Hematopoietic multipotent progenitor cell treated with erythropoietin and hydrocortisone succinate and interleukin-3 and kit ligand, for 6 days (in vitro differentiated cells): ENCODE measurements at places on chromosomes 5 and 9.

GRCh38 chr5:73796164-73797131, 170.5 kb downstream of the ARHGEF28 start:
- DNase-seq = peak; percentile 64

GRCh38 chr5:5544094-5544663, 121.7 kb downstream of the ICE1 start:
- DNase-seq = no peak

DNA sequence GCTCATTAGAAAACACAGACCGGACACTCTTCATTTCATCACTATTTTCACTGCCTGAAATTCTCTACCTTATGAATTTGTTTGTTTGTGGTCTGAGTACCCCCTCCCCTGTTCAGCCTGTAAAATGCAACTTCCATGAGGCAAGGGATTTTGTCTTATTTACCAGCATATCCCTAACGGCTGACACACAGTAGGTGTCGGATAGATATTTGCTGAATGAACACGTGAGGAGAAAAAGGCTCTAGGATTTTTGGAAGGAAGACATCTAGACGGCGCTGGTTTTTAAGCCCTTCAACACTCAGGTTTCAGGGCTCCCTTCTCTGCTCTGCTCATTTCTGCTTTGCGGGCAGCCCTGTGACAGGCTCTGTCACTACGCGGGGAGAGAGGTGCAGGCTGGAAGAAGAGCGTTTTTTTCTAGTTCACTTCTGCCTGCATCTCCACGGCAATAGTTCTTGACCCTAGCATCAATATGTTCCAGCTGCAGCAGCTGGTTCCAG, 41.0 kb downstream of the KCNMB1 start:
- no peak for DNase-seq

- no peak for DNase-seq
These were observed 24.1 kb upstream of the TRMT10B start for GRCh38 chr9:37729499-37729898.

DNA sequence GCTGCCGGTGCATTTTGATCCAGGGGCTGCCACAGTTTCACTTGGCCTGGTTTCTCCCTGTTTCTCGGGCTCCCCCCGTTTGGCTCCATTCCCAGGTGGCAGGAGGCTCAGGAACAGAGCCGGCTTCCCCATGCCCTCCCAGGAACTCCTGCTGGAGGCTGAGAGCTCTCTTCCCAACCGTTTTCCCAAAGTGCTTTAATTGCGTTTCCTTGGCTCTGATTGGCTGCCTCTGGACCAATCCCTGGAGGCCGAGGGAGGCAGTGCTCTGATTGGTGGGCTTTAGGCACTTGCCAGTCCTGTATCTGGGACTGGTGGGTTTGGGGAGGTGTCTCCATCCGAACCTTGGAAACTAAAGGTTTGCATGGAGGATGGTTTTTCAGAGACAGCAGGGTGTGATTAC, 4.9 kb downstream of the TSPAN17 start:
- DNase-seq = no peak

GRCh38 chr9:99103901-99104458, 933 bp upstream of the TGFBR1 start:
- no peak for DNase-seq

DNA sequence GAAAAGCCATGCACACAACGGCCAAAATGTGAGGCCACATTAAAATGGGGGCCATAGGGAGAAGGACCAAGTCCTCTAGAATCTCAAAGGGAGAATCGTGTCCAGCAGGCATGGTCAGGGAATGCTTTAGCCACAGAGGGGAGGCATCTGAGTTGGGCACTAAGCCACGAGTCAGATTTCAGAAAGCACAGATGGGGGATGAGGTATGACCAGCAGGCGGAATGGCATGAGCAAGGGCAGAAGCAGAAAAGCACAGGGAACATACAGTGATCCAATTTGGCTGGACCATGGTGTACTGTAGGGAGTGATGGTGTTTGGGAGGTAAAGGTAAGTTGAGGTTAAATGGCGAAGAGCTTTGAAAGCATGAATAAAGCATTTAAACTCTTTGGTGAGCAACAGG, 214.6 kb downstream of the TLE1 start:
- DNase-seq = no peak

DNA sequence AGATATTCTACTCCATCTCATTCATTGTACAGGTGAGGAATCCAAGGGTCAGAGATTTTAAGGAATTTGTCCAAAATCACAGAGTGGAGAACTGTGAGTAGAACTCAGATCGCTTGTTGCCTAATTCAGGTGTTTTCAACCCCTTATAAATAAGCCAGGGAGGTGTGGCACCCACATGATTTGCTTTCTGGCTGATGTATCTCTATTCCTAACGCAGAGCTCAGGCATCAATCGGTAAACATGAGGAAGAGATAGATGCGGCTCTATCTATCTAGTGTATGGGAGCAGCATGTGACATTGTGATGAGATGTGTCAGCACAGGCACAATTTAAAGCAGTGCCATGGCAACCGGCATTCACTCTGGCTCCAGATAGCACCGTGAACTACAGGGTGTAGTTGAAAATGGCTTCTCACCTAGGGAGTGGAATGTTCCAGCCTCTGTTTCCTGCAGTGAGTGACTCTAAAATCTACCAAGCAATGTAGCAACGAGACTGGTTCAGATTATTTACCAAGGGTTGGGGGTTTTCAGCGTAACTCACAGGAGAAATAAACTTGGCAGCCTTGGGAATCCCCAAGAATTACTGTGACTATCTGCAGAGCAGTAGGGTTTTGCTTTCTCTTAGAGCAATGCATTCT, 53.4 kb upstream of the SUB1 start:
- DNase-seq = no peak

DNA sequence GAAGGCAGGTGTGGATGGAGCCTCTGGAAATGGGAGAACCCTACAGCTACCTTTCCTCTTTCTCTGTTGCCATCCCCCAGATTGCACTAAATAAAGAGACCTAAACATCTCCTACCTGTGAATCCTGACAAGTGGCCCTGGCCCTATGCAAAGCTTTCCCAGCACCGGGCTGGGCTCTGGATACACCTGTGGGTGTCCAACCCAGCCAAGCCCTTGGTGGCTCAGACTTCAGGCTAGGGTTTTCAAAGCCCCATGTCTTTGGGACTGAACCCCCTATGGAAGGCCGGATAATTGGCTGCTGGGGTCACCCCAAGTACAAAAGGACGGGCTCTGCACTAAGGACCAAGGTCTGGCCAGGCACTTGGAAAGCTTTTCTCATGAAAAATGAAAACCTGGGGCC, 44.1 kb upstream of the IPPK start:
- no peak for DNase-seq

DNA sequence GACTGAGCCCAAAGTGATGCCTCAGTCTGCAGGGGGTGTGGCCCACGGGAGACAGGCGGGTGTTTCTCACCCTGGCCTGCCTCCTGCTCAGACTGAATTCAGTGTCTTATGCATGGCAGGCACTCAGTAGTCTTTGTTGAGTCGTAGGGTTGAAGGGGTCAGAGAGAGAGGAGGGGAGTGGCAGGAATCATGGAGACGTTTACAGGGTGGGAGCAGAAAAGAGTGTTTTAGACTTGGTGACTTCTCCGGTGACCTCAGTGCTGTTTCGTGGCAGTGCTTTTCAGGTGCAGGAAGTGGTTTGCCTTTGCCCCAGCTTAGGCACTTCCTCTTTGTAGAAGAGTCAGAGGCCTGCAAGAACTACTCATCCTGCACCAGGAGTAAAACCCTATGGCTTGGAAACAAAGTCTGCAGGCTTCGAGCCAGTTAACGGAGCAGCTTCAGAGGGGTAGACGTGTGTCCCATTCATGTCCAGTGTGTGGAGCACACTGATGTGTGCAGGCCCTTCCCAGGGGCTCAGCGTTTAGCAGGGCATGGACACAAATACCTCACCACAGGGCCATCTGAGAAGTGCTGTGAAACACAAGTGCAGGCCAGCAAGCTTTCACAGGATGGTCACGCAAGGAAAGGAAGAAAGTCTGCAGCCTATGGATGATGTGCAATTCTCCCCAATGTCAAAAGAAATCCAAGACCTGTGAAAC, 24.5 kb upstream of the SEMA4D start:
- DNase-seq = peak; percentile 74

GRCh38 chr5:9972059-9972458, 277.6 kb downstream of the ATPSCKMT start:
- DNase-seq = no peak

DNA sequence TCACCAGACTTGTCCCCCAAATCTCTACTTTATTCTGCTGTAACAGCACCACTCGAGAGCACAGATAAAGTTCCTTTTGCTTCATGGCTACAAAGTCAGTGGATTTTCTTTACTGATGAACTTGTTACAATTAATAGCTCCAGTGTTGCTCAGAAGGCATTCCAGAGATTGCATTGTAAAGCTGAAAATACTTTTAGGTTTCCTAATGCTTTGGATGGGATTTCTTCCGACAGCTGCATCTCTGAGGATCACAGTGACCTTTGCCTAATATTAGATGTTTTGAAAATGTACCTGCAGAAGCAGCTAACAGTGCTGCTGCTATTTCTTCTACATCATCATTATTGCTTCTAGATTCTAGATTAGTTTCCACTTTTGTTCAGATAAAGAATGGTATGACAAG, 58.8 kb upstream of the TMEM171 start:
- no peak for DNase-seq

DNA sequence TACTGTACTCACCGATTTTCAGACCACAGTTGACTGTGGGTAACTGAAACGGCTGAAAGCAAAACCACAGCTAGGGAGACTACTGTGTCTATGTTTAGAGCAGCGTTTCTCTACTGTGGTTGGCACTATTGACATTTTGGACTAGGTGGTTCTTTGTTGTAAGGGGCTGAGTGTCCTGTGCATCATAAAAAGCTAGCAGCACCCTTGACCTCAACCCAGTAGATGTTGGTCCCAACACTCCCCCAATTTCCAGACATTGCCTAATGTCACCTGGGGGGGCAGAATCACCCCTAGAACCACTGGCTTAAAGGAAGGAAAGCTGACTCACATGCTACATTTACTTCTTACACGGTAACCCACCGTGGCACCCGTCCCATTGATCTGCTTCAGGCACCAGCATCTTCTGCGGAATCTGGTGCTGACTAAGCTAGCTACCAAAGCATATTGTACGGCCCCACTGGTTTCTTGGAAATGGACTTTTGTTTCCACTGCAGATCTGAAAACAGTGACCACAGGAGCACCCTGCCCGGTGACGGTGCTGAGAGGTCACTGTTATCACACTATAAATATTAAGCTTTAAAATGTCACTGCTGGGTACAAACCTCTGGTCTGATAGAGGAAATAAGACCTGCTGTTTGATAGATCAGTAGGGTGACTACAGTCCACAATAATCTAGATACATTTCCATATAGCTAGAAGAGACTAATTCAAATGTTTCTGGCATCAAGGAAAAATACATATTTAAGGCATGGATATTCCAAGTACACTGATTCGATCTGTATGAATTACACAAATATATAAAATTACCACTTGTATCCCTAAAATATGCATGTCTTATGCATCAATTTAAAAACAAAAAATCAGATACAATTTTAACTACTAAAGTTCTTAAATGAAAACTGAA, 151.4 kb downstream of the HSD17B3 start:
- peak; percentile 62 for DNase-seq

DNA sequence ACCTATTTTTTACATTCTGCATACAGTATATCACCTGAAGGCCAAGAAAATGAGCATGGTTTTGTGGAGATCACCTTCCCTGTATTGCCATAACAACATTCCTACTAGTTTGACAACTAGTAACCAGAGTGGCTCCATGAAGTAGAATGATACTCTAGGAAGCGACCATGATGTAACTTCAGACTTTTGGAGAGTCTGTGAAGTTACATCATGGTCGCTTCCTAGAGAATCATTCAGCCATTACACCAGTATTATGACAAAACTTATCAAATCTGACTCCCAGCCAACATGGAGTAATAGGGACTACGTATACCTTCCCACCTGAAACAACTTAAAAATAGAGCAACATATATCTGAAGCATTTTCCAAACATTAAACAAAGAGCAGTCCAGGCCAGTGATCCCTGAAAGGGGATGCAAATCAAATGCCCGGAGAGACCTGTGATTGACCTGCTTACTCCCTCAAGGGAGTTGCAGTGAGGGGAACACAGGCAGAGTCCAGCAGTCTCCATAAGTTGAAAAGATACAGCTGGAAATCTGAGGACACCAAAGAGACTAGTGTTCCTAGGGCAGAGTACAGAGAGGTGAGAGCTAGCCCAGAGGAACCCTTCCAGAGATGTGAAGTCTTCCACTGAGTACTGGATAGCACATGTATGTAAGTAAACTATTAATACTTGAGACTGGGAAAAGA, 7.8 kb downstream of the ECM2 start:
- DNase-seq = no peak

GRCh38 chr5:173108914-173109313, 35.4 kb upstream of the BNIP1 start:
- DNase-seq = no peak

- DNase-seq = no peak
These were observed 246.9 kb downstream of the FANCC start for GRCh38 chr9:95070549-95071021.

DNA sequence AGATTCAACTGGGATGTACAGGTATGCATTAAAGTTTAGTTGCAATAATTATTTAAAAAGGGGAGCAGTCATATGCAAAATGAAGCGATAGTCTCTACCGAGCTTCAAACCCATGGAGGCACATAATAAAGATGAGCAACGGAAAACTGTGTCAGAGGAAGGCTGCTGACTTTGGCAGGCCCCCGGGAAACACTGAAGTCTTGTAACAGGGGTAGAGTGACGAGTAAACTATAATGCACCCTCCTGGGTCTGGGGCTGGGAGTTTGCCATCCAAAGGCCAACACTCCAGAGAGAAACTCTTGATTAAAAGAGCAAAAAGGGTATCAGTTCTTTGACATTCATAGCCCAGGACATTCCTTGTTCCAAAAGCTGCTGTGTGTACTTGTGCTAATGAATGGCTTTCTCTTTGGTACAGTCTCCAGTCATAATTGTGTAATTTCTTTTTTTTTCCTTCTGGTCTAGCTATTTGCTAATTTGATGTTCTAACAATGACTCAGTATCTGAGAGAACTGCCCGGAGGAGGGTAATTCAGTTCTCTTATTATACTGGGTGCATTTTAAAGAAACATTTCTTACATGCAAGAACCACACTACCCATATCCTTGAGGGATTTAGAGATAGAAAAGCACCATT, 59.2 kb downstream of the TNC start:
- no peak for DNase-seq

DNA sequence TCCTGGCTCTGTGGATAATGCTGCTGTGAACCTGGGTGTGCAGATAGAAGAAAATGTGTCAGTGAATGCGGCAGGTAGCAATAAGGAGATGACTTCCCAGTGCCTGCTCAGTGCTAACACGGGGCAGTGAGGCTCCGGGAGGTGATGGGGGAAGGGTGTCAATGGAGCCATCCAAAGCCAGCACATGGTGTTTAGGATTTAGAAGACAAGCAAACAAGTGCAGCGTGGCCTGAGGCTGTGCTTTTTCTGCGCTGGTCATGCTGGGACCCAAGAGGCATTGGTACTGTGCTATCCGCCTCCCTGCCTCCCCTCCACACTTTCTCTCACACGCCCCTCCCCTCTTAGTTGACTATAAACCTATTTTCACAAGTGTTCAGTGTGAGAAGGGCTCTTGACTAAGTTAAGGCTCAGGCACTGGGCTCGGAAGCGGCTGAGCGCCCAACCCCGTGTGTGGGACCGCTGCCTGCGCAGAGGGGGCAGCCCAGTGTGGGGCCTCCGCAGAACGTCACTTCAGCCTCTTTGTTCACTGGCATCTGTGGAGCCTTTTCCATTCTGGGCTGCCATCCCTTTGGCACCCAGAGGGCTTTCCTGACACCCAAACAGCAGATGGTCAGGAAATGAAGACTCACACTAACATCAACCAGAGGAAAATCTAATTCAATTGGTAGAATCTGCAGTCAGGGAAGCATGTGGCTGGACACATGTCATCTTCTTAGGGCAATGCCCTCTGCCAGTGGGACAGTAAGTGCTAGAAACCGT, 21.8 kb upstream of the NINJ1 start:
- no peak for DNase-seq

GRCh38 chr5:142512043-142513042, 173.5 kb downstream of the FGF1 start:
- DNase-seq = no peak
